ENCODE measurements at places on chromosomes 7 and 10.

DNA sequence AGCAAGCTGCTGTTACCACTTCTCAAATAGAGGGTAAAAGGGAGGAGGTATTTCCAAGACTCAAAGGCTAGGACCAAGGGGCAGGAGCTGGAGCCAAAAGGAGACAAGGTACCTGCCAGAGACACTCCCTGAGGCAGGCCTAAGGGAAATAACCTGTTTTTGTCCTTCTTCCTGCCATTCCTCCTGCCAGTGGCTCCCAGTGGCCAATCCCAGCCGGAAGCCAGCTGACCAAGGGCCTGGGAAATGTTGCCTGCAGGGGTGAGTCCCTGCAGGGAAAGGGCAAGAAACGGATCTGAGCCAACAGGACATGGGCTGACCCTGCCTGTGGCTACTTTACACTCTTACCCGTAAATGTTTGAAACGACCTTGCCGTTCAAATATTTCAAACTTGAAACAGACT lies 3.5 kb downstream of the CYTH3 start:
- no peak for DNase-seq

DNA sequence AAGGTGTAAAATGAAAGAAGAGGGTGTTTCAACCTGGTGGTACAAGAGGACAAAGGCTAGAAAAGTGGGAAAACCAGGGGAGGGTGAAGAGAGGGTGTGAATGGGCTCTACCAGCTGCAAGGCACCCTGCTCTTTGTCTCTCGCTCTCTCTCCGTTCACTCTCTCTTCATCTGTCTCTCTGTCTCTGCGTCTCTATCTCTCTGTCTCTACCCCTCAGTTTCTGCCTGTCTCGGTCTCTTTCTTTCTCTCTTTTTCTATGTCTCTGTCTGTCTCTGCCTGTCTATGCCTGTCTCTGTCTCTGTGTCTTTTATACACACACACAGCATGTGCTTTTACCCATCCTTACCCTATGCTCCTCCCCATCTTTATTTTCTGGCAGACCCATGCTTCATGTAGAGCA lies 673 bp upstream of the LLCFC1 start:
- DNase-seq, result no peak

DNA sequence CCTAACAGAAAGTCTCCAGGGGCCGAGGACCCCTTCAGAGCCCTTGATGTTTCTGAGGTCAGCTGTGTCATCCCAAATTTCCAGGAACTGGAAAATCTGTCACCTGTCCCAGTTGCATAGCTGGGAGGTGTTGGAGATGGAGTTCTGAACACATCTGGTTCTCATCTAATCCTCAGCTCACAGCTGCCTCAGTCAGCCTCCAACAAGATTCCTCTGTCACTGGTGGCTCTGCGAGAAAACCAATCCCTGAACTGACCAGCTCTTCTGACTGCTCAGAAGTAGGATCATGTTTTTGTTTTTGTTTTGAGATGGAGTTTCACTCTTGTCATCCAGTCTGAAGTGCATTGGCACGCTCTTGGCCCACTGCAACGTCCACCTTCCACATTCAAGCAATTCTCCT lies 37.6 kb upstream of the MYL10 start:
- no peak for DNase-seq

GRCh38 chr7:135666846-135667245 lies 4.5 kb downstream of the STMP1 start:
- DNase-seq, result no peak

- DNase-seq, result no peak
These were observed 499.6 kb upstream of the PHF14 start for GRCh38 chr7:10474048-10474447.

GRCh38 chr7:44448922-44449583 lies 41.4 kb downstream of the NUDCD3 start:
- no peak for DNase-seq

DNA sequence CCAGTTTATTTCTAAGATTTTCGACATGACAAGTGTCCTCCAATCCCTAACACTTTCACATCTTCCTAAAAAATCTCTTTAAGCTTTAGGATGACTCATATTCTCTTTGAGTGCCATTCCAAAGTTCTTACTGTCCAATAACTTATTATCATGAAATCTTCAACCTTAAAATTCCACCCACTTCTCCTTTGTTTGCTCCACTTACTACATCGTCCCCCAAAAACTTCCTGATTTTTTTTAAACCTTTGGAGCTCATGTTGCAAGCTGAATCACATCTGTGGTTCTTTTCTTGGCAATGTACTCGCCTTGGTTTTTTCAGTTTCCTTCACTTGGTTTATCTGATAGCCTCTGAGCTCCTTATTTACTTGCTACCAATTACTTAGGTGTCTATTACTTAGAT lies 39.2 kb upstream of the JCAD start:
- DNase-seq, result no peak

DNA sequence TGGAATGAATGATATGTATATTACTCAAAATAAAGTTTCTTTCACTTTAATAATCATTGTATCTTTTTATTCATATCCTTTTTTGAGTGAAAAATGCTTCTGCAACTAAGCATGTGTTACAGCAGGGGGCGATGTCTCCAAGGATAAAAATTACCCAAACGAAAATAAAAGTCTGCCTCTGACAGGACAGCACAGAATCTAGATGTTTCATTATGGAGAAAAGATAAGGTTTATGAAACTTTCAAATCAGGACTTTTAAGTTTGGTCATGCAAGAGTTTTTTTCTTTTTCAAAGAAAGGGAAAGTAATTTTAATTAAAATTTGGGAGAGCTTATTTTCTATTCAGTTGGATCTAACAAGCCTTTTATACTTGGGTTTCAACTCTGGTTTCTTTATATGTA lies 48.4 kb downstream of the TES start:
- peak; percentile 53 for DNase-seq

GRCh38 chr10:51875610-51876009 lies 176.2 kb upstream of the CSTF2T start:
- no peak for DNase-seq

- DNase-seq, result no peak
These were observed 316.3 kb upstream of the SORCS1 start for GRCh38 chr10:107480781-107481180.

DNA sequence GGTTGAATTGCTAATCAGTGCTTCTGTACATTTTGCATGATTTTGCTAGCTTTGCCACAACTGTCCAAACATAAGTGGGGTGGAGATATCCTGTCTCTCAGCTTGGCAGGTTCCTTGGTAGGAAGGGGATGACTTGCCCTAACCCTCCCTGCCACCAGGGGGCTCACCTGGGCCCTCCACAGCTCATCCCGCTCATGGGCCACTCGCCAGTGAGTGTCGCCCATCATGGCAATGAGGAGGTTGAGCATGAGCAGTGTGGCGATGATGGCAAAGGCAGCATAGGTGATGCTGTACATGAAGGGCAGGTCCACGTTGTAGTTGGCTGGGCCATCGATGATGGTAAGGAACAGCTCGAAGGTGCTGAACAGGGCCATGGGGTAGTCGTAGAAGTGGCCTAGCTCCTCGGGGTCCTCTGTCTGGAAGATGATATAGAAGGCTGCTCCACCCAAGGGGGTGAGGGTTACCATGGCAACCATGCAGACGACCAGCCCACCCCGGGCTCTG lies 12.2 kb downstream of the TRPV6 start:
- peak; percentile 4 for DNase-seq

- no peak for DNase-seq
These were observed 81.4 kb downstream of the VIPR2 start for GRCh38 chr7:159063046-159063840.

DNA sequence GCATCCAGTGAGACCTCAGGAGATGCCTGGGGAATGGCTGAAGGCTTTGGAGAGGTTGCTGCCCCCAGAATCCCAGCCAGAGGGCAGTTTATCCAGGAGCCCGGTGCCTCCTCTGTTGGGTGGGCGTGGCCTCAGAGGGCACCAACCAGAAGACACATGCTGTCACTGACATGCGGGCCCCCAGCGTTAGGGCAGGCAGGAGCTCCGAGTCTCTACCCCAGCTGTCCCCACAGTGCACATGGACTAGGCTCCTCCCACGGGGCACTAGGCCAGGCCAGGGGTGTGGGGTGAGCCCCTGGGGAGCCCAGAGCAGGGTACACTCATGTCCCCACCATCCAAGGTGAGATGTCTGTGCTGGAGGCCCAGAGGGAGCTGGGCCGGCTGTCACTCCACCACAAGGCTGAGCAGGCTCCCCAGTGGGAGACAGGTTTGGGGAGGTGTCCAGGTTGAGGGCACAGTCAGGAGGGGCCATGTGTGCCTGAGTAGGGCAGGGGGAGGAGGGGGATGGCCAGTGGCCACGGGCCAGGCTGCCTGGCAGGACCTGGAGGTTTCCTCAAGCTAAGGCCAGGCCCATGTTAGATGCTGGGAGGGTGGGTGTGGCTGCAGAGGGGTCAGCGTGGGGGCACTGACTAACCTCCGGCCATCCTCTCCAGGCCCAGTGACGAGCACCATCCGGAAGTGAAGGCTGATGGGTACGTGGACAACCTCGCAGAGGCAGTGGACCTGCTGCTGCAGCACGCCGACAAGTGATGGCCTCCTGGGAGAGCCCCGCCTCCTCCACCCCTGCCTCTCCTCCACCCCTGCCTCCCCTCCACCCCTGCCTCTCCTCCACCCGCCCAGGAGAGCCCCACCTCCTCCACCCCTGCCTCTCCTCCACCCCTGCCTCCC lies 131.3 kb downstream of the FAM53B start:
- DNase-seq, result no peak

- no peak for DNase-seq
These were observed 170.5 kb upstream of the NPSR1 start for GRCh38 chr7:34487391-34488115.

GRCh38 chr10:48671914-48672595 lies 12.6 kb upstream of the WDFY4 start:
- no peak for DNase-seq
